ENCODE measurements at places on chromosomes 5 and 9. TPM values are rescaled to one million over a fixed set of nuclear protein-coding genes. Genes with fewer than 3 reads are reported as not detected.

FST gene
- 194 TPM for total RNA-seq

PRKAA1 gene
- total RNA-seq: 151 TPM

RNF208 gene
- total RNA-seq: 1.5 TPM

VAV2 gene
- 13.3 TPM for total RNA-seq

ZNF879 gene
- total RNA-seq: 0.68 TPM

CMBL gene
- total RNA-seq: 5.1 TPM

MORN5 gene
- total RNA-seq: not detected

CCL27 gene
- 0.23 TPM for total RNA-seq

TMEM232 gene
- 2.4 TPM for total RNA-seq

HSDL2 gene
- total RNA-seq: 38.4 TPM

MSH3 gene
- 16.0 TPM for total RNA-seq

PKD2L2 gene
- not detected for total RNA-seq

FSTL4 gene
- total RNA-seq: not detected

TEX48 gene
- total RNA-seq: not detected

KCNV2 gene
- total RNA-seq: not detected

Data from A375 (cell line).